Stimulated activated CD8-positive, alpha-beta memory T cell treated with anti-CD3 and anti-CD28 coated beads, Interleukin-2, amount 100 ng/mL, for 1 hour (primary cell): ENCODE measurements at places on chromosomes 6 and 20.

GRCh38 chr20:19527509-19527908 is 230.5 kb upstream of the RIN2 start:
- DNase-seq: no peak

DNA sequence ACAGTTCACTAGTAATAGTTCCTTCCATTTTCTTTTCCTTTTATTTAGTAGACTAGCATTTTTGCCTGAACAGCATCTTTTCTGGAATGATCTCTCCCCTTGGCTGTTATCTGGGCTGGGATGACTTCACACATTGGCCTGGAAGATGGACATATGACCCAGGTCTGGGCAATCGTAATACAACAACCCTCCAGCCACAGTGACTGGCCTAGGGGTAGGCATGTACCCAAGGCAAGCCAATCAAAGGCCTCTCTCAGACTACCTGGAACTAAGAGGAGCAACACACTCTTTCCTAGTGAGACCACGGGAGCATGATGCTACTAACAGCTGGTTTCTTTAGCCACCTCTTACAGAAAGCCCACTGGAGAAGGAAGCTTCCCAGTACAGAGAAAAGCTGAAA is 252.2 kb downstream of the GMPR start:
- no peak for DNase-seq

DNA sequence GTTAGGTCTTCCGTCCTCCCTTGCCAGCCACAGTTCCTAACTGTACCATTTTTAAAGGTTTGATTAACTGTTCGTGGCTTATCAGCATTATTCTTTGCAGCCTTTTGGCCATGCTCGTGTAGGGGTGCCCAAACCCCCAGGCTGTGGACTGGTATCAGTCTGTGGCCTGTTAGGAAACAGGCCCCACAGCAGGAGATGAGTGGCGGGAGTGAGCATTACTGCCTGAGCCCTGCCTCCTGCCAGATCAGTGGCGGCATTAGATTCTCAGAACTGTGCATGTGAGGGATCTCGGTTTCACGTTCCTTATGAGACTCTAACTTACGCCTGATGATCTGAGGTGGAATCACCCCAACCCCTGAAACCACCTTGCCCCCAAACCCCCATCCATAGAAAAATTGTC is 79.3 kb downstream of the TBC1D7 start:
- DNase-seq: no peak

- DNase-seq: no peak
Observed at GRCh38 chr20:3483784-3484183, 13.0 kb downstream of the ATRN start.

DNA sequence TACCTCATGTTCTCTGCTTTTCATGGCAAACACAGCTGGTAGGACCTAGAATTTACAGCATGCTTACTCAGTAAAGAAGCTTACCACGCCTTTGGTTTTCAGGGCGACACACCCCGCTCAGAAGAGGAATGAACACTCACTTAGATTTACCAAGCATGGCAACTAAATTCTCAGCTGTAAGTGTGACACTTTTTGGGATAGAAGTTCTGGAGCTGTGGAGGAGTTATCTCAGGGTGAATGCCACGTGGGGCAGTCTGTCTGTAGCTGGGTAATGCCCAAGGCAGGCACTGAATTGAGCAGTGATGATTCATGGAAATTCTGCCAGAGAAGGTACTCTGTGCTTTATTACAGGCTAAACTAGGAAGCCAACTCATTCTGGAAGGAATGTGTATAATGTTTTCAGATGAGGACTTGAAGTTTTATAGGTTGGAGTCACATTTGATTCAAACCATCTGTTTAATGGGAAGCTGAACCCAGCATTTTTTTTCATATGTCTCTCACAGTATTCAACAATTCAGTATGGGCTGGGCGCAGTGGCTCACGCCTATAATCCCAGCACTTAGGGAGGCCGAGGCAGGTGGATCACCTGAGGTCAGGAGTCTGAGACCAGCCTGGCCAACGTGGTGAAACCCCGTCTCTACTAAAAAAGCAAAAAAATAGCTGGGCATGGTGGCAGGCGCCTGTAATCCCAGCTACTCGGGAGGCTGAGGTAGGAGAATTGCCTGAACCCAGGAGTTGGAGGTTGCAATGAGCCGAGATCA is 3.5 kb upstream of the PRIM2 start:
- no peak for DNase-seq

DNA sequence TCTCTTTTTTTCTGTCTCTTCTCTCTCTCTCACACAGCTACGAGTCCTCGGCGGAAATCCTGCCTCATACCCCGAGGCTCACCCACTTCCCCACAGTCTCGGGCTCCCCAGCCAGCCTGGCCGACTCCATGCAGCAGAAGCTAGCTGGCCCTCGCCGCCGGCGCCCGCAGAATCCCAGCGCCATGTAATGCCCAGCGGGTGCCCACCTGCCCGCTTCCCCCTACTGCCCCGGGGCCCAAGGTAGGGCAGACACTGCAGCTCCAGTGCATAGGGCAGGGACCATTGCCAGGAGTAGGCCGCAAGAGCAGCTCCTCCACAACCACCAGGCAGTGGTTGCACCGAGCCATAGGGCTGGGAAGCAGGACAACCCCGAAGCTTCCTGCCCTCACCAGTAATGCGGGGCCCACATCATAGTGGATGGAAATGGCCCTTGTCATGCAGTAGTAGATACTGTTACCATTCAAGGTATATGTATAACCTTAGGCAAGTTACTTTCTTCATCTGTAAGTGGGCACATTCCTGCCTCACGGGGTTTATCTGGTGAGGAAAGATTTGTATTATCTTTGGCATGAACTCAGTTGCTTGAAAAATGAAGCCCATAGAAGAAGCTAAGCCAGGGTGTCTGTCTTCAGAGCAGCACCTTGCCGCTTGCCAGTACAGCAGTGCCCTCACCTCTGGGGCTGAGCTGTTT is 36.9 kb upstream of the ID1 start:
- DNase-seq: no peak
